ENCODE measurements at places on chromosomes 3 and 15. TPM values are rescaled to one million over a fixed set of nuclear protein-coding genes. Genes with fewer than 3 reads are reported as not detected.
A peak's percentile ranks its signal among the peaks of the same experiment; 100 is the strongest.

DNA sequence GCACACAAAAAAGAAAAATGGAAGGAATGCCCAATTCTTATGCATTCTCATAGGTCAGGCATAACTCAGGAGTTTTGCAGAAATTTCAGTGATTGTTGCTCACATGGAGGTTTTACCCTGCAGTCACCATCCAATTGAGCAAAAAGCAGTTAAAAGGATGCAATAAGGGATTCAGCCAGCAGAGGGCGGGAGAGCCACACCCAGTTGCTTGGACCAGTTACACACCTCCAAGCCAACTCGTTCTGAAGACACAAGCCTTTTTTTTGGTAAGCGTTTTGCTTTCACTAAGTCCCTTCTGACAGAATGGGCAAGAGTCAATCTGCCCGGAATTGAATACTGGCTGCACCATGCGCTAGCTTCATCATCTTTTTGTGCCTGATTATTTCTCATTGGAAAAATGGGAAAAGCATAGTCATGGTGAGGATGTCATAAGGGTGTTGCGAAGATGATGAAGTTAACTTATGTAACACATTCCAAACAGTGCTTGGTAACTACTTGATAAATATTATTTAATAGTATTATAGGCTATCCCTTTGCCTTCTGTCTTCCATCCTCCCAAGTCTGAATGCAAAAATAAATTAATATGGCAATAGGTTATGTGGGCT, 154.4 kb upstream of the SGO1 start:
- no peaks in the 10 kb centered on the region for H3K36me3 ChIP-seq
- H3K4me1 ChIP-seq, result no peaks in the 10 kb centered on the region
- H3K27ac ChIP-seq, result no peak overlapping the region
- peak; percentile 78 for DNase-seq
- H3K27me3 ChIP-seq, result no peaks in the 10 kb centered on the region

DNA sequence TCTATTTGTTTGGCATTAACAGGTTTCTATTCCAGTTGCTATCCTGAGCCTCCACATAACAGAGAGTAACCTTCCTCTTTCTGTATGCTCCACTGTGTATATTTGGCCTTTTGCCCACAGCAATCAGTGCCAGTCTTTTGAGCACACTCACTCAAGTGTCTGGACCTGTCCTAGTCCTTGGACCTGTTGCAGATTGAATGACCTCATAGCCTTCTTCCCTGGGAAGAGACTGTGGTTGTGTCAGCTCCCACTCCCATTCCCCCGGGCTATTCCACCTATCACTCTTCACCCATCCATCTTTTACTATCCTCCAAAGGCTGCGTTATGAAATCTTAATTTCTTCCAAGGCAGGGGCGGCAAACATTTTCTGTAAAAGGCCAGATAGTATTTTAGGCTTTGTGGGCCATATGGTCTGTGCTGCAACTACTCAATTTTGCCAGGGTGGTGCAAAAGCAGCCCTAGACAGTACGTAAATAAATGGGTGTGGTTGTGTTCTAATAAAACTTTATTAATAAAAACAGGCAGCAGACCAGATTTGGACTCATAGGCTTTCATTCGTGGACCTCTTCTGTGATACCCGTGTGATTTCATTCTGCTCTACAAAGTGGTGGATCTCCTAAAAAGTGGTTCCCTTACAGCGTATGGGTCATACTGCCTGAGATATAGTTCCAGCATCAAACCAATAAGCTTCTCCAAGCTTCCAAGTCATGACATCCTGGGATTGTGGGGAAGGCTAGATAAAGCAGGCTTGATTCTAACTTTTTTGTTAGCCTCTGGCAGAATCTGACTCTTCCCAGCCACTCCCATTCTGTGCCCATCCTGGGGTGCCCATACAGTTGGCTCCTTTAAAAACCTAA, 57.4 kb downstream of the CDAN1 start:
- no peaks in the 10 kb centered on the region for H3K4me1 ChIP-seq
- peaks cover 100% of the 10 kb centered on the region for H3K36me3 ChIP-seq
- no peak overlapping the region for H3K27ac ChIP-seq
- no peak for DNase-seq
- H3K27me3 ChIP-seq, result no peaks in the 10 kb centered on the region
- H3K4me3 ChIP-seq, result no peak overlapping the region

GRCh38 chr3:16203671-16204629, 29.5 kb downstream of the GALNT15 start:
- H3K27me3 ChIP-seq, result no peaks in the 10 kb centered on the region
- no peaks in the 10 kb centered on the region for H3K36me3 ChIP-seq
- H3K4me3 ChIP-seq, result no peak overlapping the region
- no peaks in the 10 kb centered on the region for H3K4me1 ChIP-seq
- peak; percentile 11 for DNase-seq

- no peak for DNase-seq
- H3K27ac ChIP-seq, result no peak overlapping the region
- H3K4me3 ChIP-seq, result no peak overlapping the region
- peaks cover 10% of the 10 kb centered on the region for H3K36me3 ChIP-seq
- H3K4me1 ChIP-seq, result no peaks in the 10 kb centered on the region
These were observed 70.8 kb downstream of the SEC22A start for GRCh38 chr3:123272547-123272946.

- H3K36me3 ChIP-seq, result no peaks in the 10 kb centered on the region
- no peaks in the 10 kb centered on the region for H3K27me3 ChIP-seq
- H3K4me1 ChIP-seq, result peaks cover 23% of the 10 kb centered on the region
- H3K27ac ChIP-seq, result peak overlapping the region; percentile 22
These were observed 670 bp upstream of the ISLR start for GRCh38 chr15:74172701-74173379.

- DNase-seq, result no peak
- H3K27ac ChIP-seq, result no peak overlapping the region
- H3K36me3 ChIP-seq, result no peaks in the 10 kb centered on the region
- H3K4me3 ChIP-seq, result no peak overlapping the region
These were observed 48.7 kb downstream of the ECT2 start for GRCh38 chr3:172799246-172799645.

DNA sequence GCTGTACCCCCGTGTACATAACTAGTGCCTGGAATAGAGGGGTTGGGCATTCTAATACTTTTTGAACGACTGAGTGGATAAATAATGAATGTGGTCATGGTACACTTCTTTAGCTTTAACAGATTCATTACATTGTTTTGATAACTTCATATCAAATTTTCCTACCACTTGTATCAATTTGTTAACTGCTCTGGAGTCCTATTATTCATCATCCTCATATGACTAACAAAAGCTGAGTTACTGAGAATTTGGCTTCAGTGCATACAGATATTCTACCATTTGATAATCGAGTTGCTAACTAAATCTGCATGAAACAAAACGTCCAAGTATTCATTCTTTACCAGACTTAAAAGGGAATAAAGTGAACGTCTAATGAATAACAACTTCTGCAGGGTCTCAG, 31.7 kb downstream of the FRMD5 start:
- H3K4me3 ChIP-seq, result no peak overlapping the region
- H3K4me1 ChIP-seq, result no peaks in the 10 kb centered on the region
- DNase-seq, result no peak
- no peaks in the 10 kb centered on the region for H3K27me3 ChIP-seq
- H3K36me3 ChIP-seq, result no peaks in the 10 kb centered on the region
- H3K27ac ChIP-seq, result no peak overlapping the region

- no peak for DNase-seq
- H3K36me3 ChIP-seq, result no peaks in the 10 kb centered on the region
- no peaks in the 10 kb centered on the region for H3K4me1 ChIP-seq
- H3K4me3 ChIP-seq, result no peak overlapping the region
These were observed 62.9 kb downstream of the CDIN1 start for GRCh38 chr15:36642311-36642710.

Gene ARID3B
- polyA plus RNA-seq, result 2.2 TPM

DNA sequence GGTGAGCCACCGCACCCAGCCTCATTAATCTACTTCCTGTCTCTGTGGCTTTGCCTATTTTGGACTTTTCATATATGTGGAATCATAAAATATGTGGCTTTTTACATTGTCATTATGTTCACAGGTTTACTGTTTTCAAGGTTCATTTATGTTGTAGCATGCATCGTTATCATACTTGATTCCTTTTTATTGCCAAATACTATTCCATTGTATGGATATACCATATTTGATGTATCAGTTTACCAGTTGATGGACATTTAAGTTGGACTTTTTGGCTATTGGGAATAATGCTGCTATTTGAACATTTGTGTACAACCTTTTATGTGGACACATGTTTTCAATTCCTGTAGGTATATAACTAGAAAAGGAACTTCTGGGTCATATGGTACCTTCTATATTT, 14.0 kb downstream of the GXYLT2 start:
- no peak overlapping the region for H3K4me3 ChIP-seq
- no peaks in the 10 kb centered on the region for H3K4me1 ChIP-seq
- no peak overlapping the region for H3K27ac ChIP-seq

Gene AADACL2
- polyA plus RNA-seq, result not detected

Gene TMPRSS7
- 0.12 TPM for polyA plus RNA-seq

DNA sequence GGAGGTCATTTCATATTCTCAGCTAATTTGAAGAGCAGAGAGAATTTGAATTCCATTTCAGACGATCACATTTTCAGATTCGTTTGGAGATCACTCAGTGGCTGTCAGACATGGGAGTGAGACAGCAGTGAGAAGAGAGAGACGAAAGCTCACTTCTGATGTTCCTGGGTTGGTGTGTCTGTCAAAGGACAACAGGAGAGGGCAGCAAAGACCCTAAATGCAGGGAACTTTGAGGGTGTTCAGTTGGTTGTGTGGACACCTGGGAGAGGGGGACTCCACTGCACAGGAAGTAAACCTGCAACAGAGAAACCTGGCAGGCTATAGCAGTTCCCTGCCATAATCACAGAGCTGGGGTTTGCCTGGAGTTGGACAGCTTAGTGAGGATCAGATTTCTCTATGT, 675.1 kb downstream of the SQOR start:
- DNase-seq, result no peak
- H3K36me3 ChIP-seq, result no peaks in the 10 kb centered on the region

- H3K4me1 ChIP-seq, result peaks cover 16% of the 10 kb centered on the region
- no peak overlapping the region for H3K27ac ChIP-seq
- no peaks in the 10 kb centered on the region for H3K27me3 ChIP-seq
- DNase-seq, result peak; percentile 77
- no peak overlapping the region for H3K4me3 ChIP-seq
These were observed 5.1 kb upstream of the SEMA7A start for GRCh38 chr15:74438721-74439316.

DNA sequence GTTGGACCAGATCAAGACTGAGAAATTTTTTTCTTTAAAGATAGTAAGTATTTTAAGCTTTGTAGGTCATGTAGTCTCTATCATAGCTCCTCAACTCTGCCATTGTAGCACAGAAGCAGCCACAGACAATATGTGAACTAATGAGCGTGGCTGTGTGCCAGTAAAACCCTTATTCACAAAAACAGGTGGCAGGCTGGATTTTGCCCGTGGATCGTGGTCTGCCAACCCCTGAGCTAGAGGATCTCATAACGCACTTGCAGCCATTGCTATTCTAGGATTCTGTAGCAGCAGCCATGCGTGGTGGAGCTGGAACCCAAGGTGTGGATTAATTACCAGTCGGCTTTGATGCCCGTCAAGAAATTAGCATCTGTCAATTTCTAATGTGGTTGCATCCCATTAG, 68.7 kb upstream of the PLXNA1 start:
- DNase-seq, result no peak
- H3K4me3 ChIP-seq, result no peak overlapping the region
- no peaks in the 10 kb centered on the region for H3K4me1 ChIP-seq
- peaks cover 9% of the 10 kb centered on the region for H3K36me3 ChIP-seq
- no peaks in the 10 kb centered on the region for H3K27me3 ChIP-seq

Gene CDHR4
- not detected for polyA plus RNA-seq

Gene ADAMTS7
- 0.65 TPM for polyA plus RNA-seq

DNA sequence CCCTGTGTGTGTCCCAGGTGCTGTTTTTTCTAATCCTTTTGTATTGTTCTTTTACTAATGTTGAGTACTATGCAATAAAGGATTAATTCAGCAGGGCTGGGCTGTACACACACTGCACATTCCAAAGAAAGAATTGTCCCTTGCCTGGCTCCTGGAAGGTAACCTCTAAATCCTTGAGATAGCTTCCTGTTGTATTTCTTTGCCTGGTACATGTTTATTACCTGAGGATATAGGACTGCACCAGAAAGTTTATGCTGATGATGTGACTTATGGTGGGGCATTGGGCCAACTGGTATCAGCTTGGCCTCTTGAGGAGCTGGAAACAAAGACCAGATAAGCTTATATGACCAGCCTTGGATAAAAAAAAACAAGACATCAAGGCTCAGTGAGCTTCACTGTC, 26.6 kb upstream of the FAN1 start:
- no peaks in the 10 kb centered on the region for H3K36me3 ChIP-seq
- no peaks in the 10 kb centered on the region for H3K27me3 ChIP-seq
- DNase-seq, result no peak
- no peak overlapping the region for H3K4me3 ChIP-seq
- no peak overlapping the region for H3K27ac ChIP-seq

DNA sequence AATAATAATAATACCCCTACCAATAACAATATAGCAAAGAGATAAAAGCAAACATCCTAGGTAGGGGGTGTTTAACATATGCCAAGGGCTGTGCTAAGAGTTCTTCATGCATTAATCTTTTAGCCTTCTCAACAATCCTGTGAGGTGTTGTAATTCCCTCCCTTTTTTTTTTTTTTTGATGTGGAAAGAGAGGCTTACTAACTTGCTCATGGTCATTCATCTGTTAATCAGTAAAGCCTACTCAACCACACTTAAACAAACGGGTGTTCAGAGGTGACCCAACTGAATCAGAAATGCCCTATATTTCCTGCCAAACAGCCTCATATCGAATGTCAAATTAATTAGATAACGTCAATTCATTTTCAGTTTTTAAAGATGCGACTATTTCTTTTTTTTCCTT, 232.1 kb downstream of the CTNNB1 start:
- no peak overlapping the region for H3K27ac ChIP-seq
- no peaks in the 10 kb centered on the region for H3K36me3 ChIP-seq
- no peak for DNase-seq
- H3K4me3 ChIP-seq, result no peak overlapping the region

GRCh38 chr3:157333551-157333991, 103.1 kb upstream of the PTX3 start:
- no peak overlapping the region for H3K4me3 ChIP-seq
- no peak overlapping the region for H3K27ac ChIP-seq
- no peaks in the 10 kb centered on the region for H3K27me3 ChIP-seq
- no peak for DNase-seq
- H3K36me3 ChIP-seq, result no peaks in the 10 kb centered on the region
- no peaks in the 10 kb centered on the region for H3K4me1 ChIP-seq

Gene TRIM42
- not detected for polyA plus RNA-seq

GRCh38 chr15:92901072-92901761, 1.1 kb downstream of the CHD2 start:
- peak overlapping the region; percentile 97 for H3K27ac ChIP-seq
- no peak for DNase-seq
- peaks cover 16% of the 10 kb centered on the region for H3K36me3 ChIP-seq
- peak overlapping the region; percentile 61 for H3K4me3 ChIP-seq
